Spleen (tissue), 13 donors: ENCODE measurements at places on chromosomes 13 and 19. TPM values are rescaled to one million over a fixed set of nuclear protein-coding genes. Genes with fewer than 3 reads are reported as not detected.

GRCh38 chr13:113364311-113364889, 470 bp upstream of the GRTP1 start:
- DNase-seq, result no peak

DNAAF3 gene
- total RNA-seq, result not detected

- DNase-seq, result no peak
Measured at GRCh38 chr13:34151885-34152284, 333.9 kb downstream of the RFC3 start.

IGFL2 gene
- total RNA-seq, result not detected

DNA sequence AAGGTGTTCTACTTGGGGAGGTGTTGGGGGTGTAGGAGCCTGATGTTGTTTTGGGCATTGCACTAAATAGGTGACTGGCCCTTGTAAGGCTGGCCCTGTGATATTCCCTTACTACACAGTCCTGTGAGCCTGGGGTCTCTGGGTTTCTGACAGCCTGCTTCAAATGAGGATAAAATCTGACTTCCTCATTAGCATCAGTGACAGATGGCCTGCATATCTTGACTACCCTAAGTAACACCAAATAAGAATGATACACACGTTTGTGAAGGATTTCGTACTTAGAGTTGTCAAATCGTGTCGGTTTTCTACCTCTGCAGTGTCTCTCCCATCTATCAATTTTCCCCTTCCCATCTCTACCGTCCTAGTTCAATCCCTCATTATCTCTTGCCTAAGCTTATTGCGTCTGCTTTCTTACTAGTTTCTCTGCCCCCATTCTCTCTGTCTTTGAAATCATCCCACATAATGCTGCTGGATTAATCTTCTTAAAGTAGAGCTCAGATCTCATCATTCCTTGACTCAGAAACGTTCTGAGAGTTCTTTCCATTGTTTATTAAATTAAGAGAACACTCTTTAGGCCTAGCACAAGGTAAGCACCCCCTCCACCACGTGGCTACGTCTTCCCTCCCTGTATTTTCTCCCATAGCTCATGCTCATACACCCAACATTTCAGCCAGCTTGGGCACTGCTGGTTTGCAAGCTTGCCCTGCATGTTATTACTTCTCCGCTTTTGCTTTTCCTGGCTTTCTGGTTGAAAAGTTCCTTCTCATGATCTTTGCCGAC, 26.2 kb upstream of the CNMD start:
- no peak for DNase-seq

- no peak for DNase-seq
Measured at GRCh38 chr19:5700455-5701092, 10.5 kb downstream of the RPL36 start.

ELSPBP1 gene
- total RNA-seq, result not detected

- no peak for DNase-seq
Measured at GRCh38 chr13:51977625-51978024, 33.6 kb downstream of the ATP7B start.

DNA sequence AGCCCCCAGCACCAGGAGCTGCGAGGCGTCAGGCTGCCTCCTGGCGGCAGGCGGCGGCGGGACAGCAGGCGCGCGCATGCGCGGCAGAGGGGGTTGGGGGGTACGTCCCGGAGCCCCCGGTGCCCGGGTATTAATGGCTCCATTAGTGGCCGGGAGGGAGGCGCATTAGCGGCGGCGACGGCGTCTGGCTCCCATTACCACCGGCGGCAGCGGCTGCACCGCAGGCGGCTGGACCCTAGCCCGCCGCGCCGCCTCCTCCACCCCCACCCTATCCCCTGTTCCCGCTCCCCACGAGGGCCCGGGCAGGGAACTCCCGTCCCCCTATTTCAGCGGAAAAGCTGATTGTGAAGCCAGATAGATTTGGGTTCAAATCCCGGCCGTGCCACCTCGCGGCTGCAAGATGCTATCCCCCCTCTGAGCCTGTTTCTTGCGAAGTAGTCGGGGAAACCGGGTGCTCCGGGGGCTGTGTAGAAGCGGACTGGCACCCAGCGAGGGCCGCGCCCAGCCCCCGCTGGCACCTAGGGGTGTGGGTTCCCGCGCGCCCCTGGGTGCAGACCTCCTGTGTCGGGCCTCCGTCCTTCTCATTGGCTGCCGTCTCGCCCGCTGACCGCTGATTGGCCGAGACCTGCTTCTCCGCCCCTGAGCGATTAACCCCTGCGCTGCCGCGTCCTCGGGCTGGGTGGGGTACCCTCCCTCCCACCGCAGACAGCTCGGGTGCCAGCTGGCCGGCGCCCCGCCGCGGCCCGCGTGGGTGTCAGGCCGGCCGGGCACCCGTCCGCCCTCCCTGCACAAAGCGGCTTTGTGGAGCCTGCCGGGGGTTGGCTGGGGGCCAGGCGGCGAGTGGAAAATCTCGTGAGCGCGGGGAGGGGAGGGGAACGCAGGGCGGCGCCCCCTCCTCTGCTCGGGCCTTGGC, 11.1 kb downstream of the CIC start:
- DNase-seq, result peak; percentile 95

DNA sequence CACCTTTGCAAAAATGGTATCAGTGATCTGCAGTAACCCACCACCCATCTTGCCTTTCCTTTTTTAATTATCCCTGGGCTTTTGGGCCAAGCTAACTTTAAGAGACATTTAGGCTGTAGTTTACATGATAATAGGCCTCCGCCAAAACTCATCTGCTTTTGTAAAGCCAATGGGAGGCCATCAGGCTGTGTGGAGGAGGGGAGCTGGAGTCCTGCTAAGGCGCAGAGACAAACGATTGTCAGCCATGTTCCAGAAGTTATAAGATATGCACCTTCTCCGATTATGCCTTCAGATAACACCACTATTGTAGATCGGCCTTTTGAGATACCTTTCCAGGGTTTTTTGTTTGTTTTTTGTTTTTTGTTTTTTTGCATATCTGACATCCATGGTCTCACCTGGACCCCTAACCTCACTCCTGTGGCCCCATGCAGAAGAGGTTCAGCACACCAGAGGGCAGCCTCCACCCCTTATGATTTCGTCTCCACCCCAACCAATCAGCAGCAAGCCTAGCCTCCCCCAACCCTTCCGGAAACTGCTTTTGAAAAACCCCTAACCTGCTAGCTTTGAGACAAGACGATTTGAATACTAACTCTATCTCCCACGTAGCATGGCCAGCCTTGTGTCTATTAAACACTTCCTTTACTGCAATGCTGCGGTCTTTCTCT, 113.9 kb upstream of the UBL3 start:
- no peak for DNase-seq

DNA sequence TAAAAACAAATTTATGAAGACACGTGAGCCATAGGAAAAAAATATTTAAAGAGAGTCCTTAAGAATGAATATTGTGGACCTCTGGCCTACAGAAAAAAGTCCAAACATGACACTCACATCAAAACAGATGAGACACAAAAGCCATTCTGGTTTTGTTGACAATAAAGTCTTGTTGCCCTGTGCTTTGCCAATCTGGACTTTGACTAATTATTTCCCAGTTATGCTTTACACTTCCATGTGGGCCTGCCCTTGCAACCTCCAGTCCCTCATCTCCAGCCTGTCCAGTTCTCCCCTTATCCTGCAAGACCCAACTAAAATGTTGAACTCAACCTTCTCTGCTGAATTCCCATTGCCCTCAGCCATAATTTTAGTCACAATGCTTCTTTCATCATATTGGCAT, 184.5 kb upstream of the SERP2 start:
- DNase-seq, result no peak

- no peak for DNase-seq
Measured at GRCh38 chr13:51584731-51585672, 740 bp downstream of the WDFY2 start.

LENG8 gene
- total RNA-seq, result 123 TPM

DNA sequence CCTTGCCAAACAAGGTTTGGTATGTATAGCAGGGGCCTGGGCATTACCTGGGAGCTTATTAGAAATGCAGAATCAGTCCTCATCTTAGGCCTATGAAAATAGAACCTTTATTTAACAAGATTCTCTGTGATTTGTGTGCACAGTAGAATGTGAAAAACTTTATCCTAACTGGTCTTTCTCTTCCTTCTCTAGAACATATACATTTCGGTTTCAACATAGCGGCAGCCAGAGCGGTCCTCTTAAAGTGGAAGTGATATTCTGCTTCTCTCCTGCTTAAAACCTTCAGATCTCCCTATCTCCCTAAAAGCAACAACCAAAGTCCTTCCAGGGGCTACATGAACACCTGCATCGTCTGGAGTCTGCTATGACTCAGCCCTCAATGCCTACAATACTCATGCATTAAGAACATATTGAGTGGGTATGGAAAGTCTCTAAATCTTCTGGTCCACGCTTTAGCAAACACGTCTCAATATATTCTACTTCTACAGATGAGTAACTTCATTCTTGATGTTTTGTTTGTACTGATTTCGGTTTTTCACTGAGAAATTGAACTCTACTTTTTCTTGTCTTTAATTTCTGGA, 84.5 kb downstream of the SPRY2 start:
- no peak for DNase-seq

ICAM5 gene
- total RNA-seq, result 1.3 TPM

DNA sequence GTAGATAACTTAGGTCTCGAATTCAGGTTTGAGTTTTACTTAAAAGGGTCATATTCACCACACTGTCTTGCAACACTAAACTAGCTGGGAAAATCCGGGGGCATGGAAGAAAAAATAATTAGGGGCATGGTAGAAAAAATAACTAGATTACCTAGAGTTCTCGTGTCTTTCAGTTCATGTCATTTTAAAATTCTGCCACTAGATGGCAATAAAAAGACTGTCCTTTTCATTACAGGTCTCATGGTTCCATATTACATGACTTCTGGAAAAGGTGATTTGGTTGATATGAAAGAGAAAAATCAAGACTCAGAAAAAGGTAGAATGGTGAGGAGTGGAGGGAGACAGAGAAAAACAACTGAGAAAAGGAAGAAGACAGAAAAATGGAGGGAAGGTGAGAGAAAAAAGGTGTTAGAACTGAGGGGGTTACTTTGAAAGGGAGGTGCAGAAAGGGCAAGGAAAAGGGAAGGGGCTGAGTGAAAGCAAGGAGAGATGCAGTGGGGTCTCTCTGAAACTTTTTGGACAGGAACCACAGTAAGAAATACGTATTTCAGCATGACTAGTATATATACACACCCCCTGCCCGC, 299.0 kb downstream of the KLF12 start:
- no peak for DNase-seq

DNA sequence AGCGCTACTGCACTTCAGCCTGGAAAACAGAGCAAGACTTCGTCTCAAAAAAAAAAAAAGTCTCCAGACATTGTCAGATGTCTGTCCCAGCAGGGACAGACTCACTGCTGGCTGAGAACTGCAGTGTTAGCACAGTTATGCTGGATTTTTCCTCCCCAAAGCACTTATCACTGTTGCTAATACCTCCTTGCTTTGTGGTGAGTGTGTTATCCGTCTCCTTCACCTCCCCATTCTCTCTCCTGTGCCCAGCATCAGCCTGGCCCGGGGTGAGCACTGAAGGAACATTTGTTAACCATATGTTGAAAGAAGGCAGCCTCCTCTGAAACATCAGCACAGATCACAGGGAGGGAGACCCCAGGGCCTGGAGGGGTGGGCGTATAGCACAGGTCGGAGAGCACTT, 11.3 kb downstream of the MYO9B start:
- DNase-seq, result no peak

MBD3L3 gene
- not detected for total RNA-seq

- peak; percentile 41 for DNase-seq
Measured at GRCh38 chr13:113970810-113971470, 2.9 kb downstream of the C13orf46 start.

CYP2A7 gene
- total RNA-seq, result not detected

FUT6 gene
- not detected for total RNA-seq

- DNase-seq, result no peak
Measured at GRCh38 chr13:97077341-97077740, 83.1 kb upstream of the OXGR1 start.

LSM7 gene
- total RNA-seq, result 69.0 TPM

GRCh38 chr19:55071129-55071502, 4.6 kb upstream of the EPS8L1 start:
- no peak for DNase-seq

DNA sequence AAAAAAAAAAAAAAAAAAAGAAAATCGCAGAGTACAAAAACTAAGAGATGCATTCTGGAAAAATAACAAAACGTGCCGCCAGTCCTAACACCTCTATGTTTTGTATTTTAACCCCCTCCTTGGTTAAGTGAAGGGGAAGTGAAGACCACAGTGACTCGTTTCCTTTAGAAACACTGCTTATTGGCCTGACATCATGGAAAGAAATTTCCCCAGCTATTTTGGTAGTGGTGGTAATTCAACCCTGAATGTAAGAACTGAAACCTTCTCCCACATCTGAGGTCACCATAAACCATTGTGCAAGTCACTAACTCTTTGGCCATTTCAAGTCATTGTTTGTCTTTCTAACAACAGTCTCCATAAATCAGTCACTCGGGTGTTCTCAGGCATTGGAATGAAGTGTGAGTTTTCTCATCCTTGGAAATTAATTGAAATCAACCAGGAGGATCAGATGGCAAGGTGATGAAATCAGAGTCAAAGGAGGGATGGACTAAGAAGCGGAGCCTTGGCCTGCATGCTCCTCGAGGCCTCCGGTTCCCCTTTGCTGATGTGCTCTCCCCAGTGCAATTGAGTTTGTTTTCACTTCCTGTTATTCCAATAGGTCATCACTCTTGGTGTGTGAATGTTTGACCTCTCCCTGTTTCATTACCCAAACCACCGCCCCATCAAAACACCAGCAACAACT, 443.9 kb downstream of the FGF9 start:
- no peak for DNase-seq

DNA sequence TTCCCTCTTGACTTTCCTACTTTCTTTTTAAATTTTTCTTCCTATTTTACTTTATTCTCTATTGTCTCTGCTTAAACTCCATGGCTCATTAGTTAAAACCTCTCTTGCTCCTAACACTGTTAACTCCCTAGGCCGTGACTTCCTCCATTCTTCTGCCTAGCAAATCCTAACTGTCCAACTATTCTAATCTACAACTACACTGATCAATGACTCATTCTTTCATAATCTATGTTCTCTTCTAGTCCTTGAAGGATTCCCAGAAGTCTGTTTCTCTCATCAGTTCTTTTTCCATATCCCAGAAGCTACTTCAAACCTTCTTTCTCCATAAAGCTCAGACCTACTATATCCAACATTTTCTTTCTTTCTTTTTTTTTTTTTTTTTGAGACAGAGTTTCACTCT, 66.9 kb downstream of the MICU2 start:
- DNase-seq, result no peak

DNA sequence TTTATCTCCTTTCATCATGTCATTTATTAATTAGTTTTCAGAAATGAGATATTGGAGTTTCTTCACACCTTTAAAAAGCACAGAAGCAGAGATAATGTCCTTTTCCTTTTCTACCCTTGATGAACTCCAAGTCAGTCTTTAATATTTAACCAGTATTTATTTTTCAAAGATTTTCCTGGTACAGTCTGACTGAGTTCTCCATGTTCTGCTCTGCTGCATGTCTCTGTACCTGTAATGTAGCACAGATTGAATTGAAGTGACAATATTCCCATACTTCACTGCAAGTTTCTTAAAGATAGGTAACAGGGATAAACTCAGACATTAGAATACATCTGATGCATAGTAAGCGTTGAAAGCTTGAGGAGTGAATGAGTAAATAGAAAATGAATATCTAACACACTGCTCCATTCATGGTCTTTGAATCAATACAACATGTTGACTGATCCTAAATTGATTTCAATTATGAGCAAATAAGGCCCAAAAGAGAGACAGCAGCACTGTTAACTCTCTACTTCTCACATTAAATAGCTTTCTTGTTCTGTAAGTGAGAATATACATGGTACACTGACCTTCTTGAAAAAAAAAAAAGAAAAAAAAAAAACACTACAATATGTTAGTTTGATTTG, 1323.6 kb upstream of the PRR20A start:
- DNase-seq, result no peak
